Stimulated activated CD8-positive, alpha-beta memory T cell treated with anti-CD3 and anti-CD28 coated beads, Interleukin-4, amount 100 ng/mL, for 48 hours (primary cell): ENCODE measurements at places on chromosomes 11 and 22.
A peak's percentile ranks its signal among the peaks of the same experiment; 100 is the strongest.

- DNase-seq = no peak
These were observed 73.0 kb upstream of the ADSL start for GRCh38 chr22:40273319-40273718.

GRCh38 chr22:43000441-43001175 is 14.3 kb downstream of the PACSIN2 start:
- peak; percentile 61 for DNase-seq

GRCh38 chr11:115385226-115385625 is 119.0 kb downstream of the CADM1 start:
- DNase-seq = no peak

- no peak for DNase-seq
These were observed 10.2 kb upstream of the LDHA start for GRCh38 chr11:18384157-18384641.

GRCh38 chr11:106723071-106723470 is 295.2 kb downstream of the GUCY1A2 start:
- DNase-seq = no peak

GRCh38 chr11:126700768-126701519 is 299.6 kb downstream of the KIRREL3 start:
- no peak for DNase-seq

DNA sequence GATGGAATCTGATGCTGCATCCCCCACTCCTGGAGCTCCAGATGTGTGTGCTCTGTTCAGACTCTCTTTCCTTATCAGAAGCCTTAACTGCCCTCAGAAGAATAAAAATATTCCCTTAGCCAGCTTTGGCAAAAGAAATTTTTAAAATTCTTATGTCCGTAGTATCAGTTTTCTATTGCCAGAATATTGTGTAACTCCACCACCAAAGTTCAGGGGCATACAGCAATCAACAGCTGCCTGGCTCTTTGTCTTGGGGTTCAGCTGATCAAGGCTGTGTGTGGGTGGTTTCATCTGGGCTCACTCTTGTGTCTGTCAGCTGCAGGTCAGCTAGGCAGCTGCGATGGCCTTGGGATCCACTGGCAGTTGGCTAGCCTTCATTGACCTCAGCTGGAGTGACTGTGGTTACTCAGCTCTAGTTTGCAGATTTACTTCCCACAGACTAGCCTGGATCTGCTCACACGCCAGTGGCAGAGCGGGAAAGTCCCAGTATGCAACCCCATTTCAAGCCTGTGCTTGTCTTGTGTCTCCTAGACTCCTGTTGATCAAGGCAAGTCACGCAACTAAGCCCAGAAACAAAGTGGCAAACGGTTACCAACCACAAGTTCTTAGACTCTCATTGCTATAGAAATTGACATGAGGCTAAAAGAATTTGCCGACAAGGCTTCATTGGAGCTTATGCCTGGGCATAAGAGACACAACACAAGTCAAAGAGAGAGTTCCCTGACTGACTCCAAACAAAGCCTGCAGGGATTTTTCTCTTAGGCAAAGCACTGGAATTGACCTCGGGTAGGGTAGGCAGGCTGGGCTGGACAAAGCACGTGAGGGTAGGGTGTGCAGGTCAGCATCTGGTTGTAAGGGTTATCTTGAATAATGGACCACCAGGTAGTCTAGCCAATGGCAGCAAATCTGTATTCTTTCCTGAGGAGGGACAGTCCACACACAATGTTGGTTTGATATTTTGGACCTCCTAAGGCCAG is 7.5 kb downstream of the TMEM138 start:
- DNase-seq = no peak

- no peak for DNase-seq
These were observed 194.3 kb downstream of the CEP164 start for GRCh38 chr11:117521974-117522373.

DNA sequence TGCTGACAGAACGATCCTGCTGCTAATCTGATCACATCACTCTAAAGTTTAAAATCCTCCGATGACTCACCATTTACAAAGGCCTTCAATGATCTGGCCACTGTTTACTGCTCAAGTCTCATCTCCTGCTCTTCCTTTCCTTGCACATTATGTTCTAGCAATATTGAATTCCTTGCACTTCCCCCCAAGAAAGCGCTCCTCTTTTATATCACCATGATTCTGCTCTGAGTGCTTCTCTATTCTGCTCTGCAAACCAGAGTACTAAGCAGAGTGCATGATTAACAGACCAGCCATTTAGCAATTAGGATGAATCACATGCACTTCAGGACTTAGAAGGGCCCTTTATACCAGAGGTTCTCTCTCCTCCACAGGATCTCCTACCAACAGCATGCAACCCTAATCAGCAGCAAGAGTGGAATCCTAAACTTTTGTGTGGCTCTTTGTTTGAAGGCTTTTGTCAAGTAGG is 1122.8 kb upstream of the CCDC90B start:
- no peak for DNase-seq

DNA sequence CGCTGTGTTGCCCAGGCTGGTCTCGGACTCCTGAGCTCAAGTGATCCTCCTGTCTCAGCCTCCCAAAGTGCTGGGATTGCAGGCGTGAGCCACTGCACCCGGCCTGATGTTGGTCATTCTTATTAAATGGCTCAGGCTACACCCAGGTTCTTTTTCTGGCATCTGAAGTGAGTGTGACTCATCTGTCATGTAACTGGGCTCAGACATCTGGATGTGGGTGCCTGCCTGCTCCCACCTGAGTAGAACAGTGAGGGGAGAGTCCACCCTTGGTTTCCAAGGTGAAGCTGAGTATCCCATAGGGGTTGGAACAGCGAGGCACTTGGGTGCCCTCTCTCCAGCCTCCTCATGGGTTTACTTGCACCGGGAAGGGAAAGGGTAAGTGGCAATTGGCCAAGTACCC is 36.7 kb upstream of the EIF3D start:
- DNase-seq = no peak

- DNase-seq = no peak
These were observed 256.8 kb downstream of the TBC1D22A start for GRCh38 chr22:47019012-47019790.

- no peak for DNase-seq
These were observed 225.0 kb upstream of the UBASH3B start for GRCh38 chr11:122430490-122430889.

GRCh38 chr11:45607995-45608394 is 57.4 kb downstream of the CHST1 start:
- no peak for DNase-seq

DNA sequence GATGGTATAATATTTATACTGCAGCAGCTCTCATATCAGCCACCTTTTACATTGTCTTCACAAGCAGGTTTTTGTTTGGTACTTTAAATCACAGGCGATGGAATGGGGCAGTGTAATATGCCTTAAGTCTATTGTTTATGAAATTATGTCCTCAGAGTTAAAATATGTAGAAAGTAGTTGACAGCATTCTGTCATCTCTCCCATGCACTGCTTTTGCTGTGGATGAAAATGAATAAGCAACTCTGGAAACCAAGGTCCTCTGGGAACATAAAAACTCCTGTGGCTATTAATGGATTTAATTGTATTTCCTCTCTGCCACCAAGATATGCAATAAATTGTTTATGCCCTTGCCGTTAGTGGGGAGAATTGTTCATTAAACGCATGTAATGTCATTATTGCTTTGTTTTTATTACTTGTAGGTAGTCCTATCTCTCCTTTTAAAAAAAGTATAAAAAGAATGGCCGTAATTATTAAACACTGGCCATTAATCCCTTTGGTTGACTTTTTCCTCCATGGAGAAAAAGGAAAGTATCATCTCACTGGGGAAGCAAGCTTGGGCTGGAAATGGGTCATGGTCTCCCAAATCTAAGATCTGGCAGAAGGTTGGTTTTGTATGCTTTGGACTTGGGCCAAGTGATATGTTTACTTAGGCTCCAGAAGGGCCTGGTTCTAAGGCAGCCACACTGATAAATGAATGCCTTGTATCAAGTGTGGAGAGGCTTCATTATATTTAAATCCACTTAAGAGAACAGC is 13.1 kb downstream of the PACS1 start:
- no peak for DNase-seq

DNA sequence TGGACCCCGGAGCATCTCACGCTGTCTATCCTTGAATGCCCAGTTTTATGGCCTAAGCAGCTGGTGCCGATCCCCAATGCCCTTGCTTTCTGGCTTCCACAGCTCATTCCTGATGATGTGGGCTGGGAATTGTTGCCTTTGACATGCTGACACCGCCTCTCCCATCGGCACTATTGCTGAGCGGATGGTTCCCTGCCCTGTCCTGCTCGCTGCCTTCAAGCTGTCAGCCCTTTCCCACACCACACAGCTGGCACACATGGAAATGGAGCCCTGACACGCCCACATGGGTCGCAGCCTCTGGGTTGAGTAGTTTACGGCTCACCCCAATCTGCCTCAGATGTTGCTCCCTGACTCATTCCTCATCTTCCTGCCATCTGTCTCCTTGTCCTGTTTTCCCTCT is 110.2 kb upstream of the SESN3 start:
- DNase-seq = no peak

- no peak for DNase-seq
These were observed at the start of gene GLYAT for GRCh38 chr11:58731819-58732218. Gene GLYAT (minus strand): TSS chr11:58731943. CDS start chr11:58724496, 7,447 bp downstream.

GRCh38 chr22:26534874-26535602 is 22.8 kb upstream of the TFIP11 start:
- DNase-seq = no peak

GRCh38 chr11:27642954-27643353 is 57.3 kb downstream of the BDNF start:
- no peak for DNase-seq

GRCh38 chr11:47607380-47607779 is 13.2 kb upstream of the C1QTNF4 start:
- DNase-seq = no peak

GRCh38 chr11:65915101-65915820 is 3.6 kb downstream of the C11orf68 start:
- DNase-seq = no peak

- no peak for DNase-seq
These were observed 2.7 kb downstream of the ACO2 start for GRCh38 chr22:41471568-41471967.

- DNase-seq = no peak
These were observed 19.8 kb upstream of the PSMA1 start for GRCh38 chr11:14539982-14540421.

GRCh38 chr22:49300241-49300640 is 527.4 kb downstream of the BRD1 start:
- peak; percentile 5 for DNase-seq

DNA sequence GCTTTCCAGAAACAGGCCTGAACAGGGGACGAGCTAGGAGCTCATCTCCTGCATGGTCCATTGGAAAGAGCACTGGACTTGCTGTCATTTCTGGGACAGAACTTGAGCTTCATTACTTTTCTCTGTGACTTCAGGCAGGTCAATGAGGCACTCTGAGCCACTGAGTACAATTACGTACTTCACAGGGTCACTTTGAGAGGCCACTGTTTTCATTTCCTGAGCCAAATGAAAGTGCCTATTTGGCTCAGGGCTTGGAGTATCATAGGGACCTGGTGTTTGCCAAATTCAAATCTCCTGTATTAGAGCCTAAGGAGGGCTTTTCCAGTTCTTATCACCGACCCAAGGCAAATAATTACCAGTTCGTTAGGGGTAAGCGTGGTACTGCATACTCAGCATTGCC is 319.3 kb downstream of the CADM1 start:
- no peak for DNase-seq

- no peak for DNase-seq
These were observed 4.8 kb downstream of the ATG16L2 start for GRCh38 chr11:72818971-72819370.

DNA sequence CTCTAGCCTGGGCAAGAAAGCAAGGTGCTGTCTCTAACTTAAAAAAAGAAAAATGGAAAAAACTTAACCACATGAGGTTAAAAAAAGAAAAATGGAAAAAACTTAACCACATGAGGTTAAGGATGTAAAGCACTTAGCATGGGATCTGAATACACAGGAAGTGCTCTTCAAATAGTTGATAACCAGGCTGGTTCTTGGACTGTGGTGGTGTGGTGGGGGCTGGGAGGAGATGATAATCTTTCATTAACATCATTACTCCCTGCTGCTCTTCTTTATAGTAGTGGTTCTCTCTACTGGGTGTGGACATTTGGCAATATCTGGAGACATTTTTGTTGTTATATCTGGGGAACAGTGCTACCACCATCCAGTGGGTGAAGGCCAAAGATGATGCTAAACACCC is 88.4 kb downstream of the TTC17 start:
- DNase-seq = no peak

- no peak for DNase-seq
These were observed 17.4 kb upstream of the ETS1 start for GRCh38 chr11:128604723-128605122.

DNA sequence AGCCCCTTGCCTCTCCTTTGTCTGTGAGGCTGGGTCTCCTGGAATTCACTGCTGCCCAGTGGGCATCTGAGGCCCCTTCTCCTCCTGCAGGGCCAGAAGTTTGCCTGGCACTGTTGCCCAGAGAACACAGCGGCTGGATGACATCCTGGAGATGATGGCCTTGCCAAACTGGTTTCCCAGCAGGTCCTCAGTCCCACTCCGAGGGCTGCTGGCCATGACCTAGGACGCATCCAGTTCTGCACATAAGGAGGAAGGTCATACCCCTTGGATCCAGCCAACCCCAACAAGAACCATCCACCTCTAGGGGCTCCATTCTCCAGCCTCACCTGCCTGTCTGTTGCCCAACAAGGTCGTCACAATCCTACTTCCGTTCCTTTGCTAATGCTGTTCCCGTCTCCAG is 3.4 kb upstream of the SMTN start:
- DNase-seq = no peak

- no peak for DNase-seq
These were observed 480 bp downstream of the TRIM34 start for GRCh38 chr11:5625281-5625680.

- DNase-seq = no peak
These were observed 89.2 kb downstream of the FDX1 start for GRCh38 chr11:110518809-110519514.

DNA sequence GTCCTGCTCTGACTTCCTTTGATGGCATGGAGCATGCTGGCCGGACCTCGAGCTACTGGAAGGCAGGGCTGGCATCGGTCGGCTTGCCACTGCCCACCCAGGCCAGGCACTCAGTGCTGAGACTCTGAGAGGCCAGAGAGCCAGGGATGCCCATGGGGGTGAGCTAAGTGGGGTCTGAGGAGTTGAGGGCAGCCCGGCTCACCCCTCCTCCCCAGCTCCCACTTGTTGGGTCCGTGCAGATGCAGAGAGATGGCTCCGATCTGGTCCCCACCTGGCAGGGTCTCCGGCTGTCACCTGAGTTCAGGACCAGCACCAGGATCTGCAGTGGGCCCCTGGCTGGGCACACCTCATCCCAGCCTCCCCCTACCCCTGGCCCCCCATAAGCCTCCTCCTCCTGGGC is 13.3 kb downstream of the LSP1 start:
- DNase-seq = no peak

- DNase-seq = no peak
These were observed 1074.4 kb downstream of the DLG2 start for GRCh38 chr11:84552791-84553190.

DNA sequence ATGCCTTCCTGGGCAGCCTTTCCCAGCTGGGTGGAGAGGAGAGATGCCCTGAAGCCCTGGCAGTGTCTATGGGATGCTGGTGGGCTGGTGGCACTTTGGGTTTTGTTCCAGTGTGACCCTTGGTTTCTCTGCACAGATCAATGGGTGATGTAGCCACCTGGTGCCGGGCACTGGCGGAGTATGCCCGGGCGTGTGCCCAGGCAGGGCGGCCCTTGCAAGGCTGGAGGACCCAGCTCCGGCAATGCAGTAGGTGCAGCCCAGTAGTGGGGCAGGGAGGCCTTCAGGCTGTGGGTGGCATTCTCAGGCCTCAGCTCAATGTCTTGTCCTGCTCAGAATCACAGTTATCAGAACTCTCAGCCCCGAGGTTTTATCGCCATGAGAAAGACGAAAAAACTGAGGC is 11.9 kb downstream of the OTOG start:
- no peak for DNase-seq
